ENCODE measurements at places on chromosomes 3 and 15.

GRCh38 chr3:41026394-41027177, 172.7 kb upstream of the CTNNB1 start:
- DNase-seq: no peak

GRCh38 chr3:105542282-105543019, 175.7 kb downstream of the ALCAM start:
- no peak for DNase-seq

GRCh38 chr3:69819282-69819681, 80.0 kb downstream of the MITF start:
- no peak for DNase-seq

DNA sequence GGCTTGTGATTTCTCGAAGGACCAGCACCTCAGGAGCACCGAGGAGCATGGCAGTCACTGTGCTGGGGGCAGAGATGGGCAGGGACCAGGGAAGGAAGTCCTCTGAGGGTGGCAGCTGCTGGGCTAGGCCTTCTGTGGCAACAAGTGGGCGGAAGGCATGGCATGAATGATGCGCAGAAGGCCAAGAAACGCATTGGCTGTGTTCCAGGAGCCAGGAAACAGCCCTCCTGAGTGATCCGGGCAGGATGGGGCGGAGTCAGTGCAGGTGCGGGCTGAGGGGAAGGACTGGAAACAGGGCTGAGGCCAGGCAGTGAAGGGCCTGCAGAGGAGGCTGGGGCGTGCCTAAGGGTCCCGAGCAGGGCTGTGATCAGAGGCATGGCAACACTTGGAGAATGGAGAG, 23.6 kb downstream of the MRPS11 start:
- DNase-seq: no peak

- DNase-seq: no peak
Observed at GRCh38 chr15:37010595-37010994, 89.8 kb downstream of the MEIS2 start.

DNA sequence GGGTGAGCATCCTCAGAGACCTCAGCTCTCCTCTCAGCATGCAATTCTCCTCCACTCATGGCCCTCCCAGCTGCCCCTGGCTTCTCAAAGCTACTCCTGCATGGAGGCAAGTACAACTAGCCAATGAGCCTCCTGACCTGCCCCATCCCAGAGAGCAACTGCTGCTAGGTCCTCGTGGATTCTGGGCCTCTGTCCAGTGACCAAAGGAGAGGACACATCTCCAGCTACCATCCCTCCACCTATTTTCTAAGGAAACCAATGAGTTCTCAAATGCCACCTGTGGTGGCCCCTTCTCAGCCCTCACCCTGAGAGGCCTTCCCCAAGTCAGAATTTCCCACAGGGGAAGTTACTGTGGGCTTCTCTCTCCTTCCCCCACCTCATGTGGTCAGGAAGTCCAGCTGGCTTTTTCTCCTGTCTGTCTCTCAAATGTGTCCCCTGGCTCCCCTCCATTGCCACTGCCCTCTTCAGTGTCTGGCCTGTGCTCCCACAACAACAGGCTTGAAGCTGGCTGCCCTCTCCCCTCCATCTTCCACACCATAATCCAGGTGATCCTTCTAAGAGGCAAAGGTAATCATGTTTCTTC, 43.0 kb downstream of the LIPC start:
- DNase-seq: no peak

DNA sequence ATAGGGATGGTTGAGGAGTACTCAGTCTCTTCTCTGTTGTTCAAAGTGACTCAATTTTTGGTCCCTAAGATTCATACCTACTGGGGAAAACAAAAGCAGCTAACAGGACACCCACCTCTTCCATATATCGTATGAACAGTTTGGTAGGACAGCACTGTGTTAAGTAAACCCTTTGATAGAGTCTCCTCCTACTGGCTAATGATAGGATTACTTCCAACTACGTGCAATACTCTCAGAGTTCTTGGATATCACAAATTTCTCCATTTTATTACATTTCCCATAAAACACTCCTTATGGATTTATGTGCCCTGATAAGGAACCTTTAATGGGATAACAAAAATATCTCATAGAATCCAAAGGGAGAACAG, 200.2 kb upstream of the GOLGA6L4 start:
- DNase-seq: no peak

GRCh38 chr3:131494706-131495105, 8.1 kb downstream of the MRPL3 start:
- no peak for DNase-seq

- DNase-seq: no peak
Observed at GRCh38 chr15:51405693-51406523, 64.5 kb downstream of the GLDN start.

DNA sequence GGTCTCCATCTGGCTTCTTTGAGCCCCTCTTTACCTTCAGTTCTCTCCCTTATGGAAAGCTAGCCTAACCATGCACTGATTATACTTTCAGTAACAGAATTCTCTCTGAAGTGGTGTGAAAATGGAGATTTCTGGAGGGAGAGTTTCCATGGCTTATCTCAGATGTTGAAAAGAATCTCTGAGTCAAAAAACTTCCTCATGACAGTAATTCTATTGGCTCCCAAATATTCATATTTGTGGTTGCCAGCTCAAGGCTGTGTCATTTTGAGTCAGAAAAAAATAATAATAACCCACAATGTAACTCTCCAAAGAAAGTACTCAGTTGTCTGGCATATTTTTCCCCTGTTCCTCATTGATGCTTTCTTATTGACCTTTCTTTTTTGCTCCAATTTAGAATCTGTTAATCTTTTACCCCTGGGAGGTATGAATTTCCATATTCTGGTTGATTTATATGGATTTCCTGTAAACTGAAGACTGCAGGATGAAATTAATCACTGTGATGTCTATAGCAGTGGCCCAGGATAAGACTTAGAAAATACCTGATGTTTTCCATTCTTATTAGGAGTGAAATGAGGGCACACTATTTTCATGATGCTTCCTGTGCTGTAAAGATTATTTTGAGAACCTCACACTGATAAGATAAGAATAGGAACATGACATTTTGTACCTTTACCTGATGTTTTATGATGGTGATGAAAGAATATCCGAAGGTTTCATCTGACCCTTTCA, 149.5 kb upstream of the EPHA3 start:
- DNase-seq: no peak

GRCh38 chr3:13122081-13123012, 49.1 kb upstream of the IQSEC1 start:
- no peak for DNase-seq

DNA sequence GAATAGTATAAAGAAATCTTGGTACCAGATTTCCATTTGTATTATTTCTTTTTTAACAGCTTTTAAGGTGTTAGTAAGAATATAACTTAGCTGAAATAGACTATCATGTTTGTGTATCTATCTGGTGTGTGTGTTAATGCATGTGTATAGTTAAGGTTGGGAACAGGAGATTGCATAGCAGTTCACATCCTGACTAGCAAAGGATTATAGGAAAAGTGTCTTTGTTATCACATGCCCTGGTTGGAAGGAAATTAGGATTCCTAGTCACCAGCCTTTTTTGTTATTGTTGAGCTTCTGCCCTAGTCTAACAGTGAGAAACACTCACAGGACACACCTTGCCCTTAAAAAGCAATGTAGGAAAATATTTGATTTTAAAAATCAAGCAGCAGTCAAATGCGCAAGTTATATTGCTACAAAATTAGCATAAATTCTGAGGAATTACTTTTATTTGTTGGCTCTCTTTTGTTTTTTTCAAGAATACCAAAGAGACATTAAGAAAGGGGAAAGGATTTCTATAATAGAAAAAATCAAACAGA, 58.2 kb downstream of the SETD5 start:
- DNase-seq: no peak

GRCh38 chr3:32816439-32817256, 1.1 kb upstream of the TRIM71 start:
- DNase-seq: peak; percentile 5

DNA sequence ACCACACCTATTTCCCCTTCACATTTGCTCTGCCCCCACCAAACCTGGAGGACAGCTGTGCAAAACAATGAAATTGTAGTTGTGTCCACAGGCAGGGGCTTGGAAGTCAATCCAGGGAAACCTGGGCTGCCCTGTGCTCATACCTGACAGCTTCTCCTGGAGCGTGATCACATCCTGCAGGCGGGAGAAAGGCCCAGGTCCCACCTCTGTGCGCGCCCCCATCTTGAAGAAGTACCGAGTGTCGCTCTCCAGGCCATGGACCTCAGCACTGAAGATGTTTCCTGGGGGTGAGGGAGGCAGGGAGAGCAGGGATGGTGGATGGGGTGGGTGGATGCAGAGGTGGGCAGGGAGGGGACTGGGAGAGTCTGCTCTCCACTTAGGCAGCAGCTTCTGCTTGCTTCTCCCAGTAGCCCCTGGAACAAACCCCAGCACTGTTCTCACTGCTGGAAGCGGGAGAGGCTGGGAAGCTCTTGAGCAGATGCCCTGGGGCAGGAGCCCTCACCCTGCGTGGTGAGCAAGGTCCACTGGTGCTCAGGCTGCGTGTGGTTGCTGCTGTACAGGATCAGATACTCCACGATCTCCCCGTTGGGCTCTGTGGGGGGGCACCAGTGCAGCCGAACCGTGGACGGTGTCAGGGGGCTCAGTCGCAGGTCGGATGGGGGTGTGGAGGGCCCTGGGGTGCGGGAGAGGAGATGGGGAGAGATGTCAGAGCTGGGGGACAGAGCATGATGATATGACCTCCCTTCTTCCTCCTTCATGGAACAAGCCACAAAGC, 10.7 kb upstream of the IGDCC3 start:
- no peak for DNase-seq

DNA sequence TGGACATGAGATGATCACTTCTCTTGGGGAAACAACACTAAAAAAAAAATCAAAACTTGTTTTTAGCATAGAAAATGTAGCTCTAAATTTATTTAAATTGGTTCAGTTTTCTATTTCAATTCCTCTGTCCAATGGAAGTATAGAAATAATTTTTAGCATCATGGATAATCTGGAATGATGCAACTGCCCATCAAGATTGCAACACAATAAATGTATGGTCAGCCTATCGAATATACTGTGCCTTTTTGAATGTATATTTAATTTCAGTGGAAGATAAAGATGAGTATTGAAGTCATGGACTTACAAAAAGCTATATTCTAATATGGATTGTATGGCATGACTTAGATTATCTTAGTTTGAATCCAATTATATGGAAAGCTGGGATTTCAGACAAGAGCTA, 906.7 kb downstream of the IGSF11 start:
- DNase-seq: no peak

- no peak for DNase-seq
Observed at GRCh38 chr3:142963516-142964448, at the start of gene PAQR9. PAQR9 (minus strand) TSS chr3:142963674; CDS start chr3:142963336, 338 bp downstream.

GRCh38 chr15:84752700-84753099, 4.3 kb downstream of the ZNF592 start:
- no peak for DNase-seq

GRCh38 chr15:81038975-81039607, 38.4 kb downstream of the TLNRD1 start:
- no peak for DNase-seq

- no peak for DNase-seq
Observed at GRCh38 chr3:134753999-134754742, 40.9 kb upstream of the EPHB1 start.

GRCh38 chr3:123325766-123326256, 123.1 kb downstream of the ADCY5 start:
- no peak for DNase-seq

DNA sequence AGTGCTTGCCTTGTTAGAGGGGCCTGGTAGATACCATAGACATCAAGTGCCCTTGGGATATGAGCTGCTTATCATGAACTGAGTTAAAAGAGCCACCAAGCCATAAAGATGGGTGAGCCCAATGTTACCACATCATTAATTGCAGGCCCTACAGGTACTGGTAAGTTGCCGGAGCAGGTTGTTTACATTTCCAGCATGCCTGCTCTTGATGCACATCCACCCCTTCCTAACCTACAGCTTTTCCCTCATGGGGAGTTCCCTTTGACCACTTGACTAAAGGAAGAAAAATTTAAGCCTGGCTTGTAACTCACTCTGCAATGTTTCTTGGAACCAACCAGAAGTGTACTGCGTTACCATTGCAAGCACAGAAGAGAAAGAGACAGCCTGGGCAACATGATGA, 24.7 kb upstream of the ULK4 start:
- DNase-seq: no peak

GRCh38 chr15:100994597-100995446, 75.7 kb downstream of the LRRK1 start:
- no peak for DNase-seq

- no peak for DNase-seq
Observed at GRCh38 chr15:42069496-42070278, 24.7 kb downstream of the PLA2G4D start.

DNA sequence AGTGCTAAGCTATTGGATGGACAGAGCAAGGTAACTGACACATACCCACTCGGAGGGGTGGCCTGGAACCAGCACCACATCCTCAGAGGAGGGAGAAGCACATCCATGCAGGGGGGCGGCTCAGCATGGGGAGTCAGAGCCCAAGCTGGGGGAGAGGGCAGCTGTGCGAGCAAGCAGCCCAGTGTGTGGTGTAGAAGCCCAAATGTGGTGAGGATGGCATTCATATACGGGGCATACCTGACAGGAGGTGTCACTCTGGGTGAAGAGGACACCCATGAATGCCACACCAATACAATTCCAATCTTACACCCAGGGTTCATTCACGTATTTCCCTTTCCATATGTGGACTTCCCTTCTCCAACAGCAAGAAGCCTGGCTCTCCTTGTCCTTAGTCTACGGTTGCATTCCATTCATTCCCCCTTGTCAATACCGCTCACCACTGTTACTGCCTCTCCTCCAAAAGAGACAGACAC, 58.7 kb upstream of the ACAN start:
- DNase-seq: no peak

- no peak for DNase-seq
Observed at GRCh38 chr3:150238048-150238802, 169.9 kb upstream of the TSC22D2 start.

GRCh38 chr3:174495928-174496327, 363.2 kb upstream of the NAALADL2 start:
- DNase-seq: no peak

DNA sequence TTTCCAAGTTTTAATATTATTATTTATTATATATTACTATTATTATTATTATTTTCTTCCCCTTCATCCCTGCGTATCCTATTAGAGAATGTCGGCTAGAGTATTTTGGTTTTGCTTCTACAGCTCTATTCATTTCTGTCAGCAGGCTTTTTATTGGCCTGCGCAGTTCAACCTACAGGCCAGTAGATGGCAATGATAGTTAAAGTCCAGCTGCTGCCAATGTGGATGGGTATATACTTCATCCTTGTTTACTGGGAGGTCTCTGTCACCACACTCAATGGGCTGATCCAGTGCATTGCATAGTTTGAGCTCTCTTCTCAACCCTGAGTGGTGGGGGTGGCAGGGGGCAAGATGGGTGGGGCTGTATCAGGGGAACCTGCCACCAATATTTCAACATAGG, 799.8 kb downstream of the NSUN3 start:
- DNase-seq: no peak

- DNase-seq: no peak
Observed at GRCh38 chr15:92492551-92493115, 99.0 kb downstream of the ST8SIA2 start.

DNA sequence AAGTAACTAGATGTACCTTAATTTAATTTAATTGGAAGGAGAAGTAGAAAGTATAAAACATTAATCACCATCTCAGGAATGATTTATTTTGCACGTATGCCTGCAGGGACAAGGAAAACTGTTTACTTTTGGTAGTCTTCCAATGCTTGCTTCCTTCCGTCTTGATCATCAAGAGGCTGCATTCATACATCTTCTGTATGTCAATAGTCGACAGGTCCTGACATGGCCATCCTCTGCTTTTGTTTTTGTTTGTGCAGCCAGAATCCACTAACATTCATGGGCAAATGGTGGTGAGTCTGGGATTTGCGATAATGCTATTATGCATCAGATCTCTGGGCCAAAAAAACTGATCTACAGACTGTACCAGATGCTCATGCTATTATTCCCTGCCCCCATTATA, 56.6 kb upstream of the ZPLD1 start:
- no peak for DNase-seq
